ENCODE measurements at places on chromosomes 5 and 9.
A peak's percentile ranks its signal among the peaks of the same experiment; 100 is the strongest.

- no peak for DNase-seq
These were observed 9.8 kb upstream of the LARP1 start for GRCh38 chr5:154745349-154745748.

DNA sequence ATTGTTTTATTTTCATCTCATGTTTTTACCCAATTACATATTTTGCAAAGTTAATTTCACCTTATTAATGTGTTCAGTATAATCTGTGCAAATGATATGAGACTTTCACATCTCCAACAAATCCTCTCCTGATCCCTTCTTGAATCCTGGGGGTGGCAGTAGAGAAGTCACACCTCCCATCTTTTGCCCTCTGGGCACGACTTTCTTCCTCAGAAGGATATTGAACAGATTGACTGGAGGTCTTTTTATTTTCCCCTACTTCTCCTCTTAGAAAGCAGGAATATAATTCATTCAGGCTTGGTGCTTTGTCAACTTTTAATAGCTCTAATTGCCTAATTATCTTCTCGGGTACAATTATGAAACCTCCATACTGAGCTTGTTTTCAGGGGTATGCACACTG is 1037.1 kb upstream of the NUDT12 start:
- DNase-seq: no peak

GRCh38 chr5:95424526-95424925 is 33.4 kb downstream of the FAM81B start:
- no peak for DNase-seq

- no peak for DNase-seq
These were observed 340.6 kb downstream of the CAAP1 start for GRCh38 chr9:26551971-26552370.

GRCh38 chr5:56358046-56358445 is 124.9 kb upstream of the ANKRD55 start:
- DNase-seq: no peak

- no peak for DNase-seq
These were observed 12.5 kb downstream of the SQSTM1 start for GRCh38 chr5:179833056-179833708.

DNA sequence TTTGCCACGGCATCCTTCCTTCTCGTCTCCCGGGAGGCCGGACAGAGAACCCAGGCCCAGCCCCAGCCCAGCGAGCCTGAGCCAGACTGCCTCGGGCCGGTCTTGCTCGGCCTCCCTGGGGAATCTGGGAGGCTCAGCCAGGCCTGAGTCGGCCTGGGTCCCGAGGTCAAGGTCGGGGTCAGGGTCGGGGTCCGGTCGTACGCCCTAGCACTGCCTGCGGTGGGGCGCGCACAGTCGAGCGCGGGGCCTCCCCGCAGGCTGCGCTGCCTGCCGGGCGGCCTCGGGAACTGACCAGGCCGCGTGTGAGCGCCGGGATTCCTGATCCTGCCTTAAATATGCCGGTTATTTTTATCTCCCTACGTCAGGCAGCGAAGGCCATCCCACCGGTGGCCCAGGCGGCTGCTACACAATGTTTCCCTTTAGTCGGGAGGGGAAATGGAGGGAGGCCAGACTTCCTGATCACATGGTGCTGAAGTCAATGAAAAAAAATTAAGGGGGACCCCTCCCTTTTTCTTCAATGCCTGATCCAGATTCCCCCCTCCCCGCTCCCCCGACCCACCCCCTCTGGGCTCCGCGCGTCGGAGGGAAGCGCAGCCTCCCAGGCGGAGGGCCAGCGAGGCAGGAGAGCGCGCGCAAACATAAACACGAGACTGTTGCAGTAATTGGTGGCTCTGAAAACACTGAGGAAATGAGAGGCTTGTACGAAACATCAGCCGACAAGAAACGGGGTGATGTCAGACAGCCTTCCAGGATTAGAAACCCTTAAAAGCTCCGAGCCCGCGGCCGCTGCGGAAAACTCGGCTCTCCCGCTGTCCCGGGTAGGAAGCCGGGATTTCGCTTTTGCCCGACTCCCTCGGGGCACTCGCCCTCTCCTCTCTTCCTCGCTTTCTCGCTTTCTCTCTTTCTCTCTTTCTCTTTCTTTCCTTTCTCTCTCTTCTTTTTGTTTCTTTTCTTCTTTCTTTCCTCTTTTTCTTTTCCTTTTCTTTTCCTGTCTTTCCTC is 148.2 kb upstream of the KLF4 start:
- peak; percentile 8 for DNase-seq

DNA sequence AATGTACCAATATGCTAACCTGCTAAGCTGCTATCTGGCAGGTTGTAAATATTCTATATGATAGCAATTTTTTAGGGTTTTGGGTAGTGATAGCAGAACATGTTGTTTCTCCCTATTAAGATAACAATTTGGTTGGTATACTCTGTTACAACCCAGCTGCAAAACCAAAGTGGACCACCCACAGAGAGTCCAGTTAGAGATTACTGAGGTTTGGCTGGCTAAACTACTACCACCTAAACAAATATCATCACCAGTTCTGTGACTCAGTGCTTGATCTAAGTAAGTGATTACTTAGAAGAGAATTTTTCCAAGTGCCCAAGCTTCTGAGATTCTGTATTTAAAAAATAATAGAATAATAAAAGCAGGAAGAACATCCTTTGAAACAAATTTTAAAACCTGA is 72.3 kb downstream of the XRCC4 start:
- no peak for DNase-seq

GRCh38 chr9:75939536-75940111 is 49.2 kb downstream of the PCSK5 start:
- DNase-seq: no peak
